Fibroblast of skin of right quadriceps (primary cell): ENCODE measurements at places on chromosomes 16 and 17.

DNA sequence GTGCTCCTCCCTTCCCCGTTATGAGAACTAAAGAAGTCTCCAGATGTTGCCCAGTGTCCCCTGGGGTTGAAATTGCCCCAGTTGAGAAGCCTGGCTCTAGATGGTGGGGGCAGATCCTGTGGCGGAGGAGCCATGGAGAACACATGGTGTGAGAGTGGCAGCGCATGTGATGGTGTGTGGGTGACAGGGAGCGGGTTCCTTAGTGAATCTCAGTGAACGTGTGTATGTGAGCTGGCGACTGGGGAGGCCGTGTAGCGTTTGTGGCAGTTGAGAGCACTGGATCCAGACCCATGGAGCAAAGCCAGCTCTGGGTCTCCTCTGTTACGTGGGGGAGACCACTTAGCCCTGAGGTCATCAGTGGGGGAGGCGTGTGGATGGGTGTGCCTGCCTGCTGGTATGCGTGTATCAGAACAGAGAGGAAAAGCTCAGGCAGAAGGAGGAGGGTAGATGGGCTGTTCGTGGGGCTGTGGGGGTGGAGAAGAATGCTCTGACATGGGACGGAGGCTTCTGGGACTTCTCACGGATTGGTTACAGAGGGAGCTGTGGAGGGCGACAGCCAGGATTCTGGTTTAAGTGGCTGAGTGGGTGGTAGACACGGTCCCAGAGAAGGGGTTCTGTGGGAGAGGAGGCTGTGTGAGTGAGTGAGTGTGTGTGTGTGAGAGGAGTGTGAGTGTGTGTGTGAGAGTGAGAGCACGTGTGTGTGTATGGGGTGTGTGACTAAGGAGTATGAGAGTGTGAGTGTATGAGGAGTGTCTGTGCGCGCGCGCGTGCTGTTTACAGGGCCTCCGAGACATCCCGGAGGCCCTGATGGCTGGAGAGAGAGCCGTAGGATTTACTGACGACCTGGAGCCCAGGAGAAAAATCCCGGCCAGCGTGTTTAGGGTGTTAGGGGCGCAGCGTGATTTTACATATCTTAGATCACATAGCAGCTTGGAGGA is 193.8 kb downstream of the SNX29 start:
- peak; percentile 67 for DNase-seq

DNA sequence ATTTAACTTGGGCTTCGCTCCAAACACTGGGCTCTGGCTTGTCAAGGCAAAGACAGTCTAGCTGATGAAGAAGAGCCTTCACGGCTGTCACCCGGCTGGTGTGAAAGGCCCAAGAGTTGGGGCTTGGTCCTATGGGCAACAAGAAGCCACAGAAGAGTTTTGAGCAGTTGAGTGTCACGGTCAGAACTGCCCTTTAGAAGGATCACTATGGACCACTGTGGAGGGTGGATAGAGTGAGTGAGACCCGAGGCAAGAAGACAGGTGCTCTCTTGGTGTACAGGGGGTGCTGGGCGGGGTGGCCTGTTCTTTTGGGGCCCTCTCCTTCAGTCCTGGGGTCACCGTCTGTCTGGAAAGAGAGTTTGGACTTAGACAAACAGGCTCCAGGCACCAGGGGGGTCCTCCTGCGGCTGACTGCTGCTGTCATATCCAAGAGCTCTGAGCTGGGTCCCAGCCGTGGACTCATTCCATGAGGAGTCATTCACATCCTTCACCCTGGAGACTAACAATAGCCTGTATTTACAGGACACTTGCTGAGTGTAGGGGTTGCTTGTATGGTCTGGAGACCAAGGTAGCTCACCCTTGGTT is 2.4 kb downstream of the PIMREG start:
- DNase-seq, result no peak

DNA sequence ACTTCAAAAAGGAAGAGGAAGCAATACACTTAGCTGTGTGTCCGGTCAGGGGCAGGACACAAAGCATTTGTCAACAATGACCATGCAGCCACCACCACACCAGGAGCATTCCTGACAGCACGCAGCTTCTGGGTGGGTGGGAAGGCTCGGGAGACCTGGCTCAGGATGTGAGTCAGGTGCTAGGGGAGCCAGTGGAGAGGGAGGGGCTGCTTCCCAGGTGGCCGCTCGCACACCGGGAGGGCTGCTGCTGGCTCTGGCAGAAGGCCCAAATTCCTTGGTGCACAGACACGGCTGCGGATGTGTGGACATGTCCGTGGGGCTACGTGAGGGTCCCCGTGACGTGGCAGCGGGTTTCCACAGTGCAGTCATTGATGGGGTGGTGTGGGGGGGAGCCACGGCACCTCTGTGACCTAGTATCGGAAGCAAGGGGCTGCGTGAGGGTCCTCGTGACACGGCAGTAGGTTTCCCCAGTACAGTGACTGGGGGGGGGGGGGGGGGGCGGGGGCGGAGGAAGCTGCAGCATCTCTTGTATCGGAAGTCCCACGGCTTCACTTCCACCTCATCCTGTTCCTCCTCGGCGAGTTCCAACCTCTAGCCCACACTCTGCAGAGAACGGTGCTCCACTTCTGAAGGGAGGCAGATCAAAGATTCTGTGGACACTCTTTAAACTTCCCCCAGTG is 112.8 kb downstream of the ZNF778 start:
- DNase-seq, result no peak

- DNase-seq, result no peak
Observed at GRCh38 chr16:25140459-25140858, 28.9 kb downstream of the LCMT1 start.

DNA sequence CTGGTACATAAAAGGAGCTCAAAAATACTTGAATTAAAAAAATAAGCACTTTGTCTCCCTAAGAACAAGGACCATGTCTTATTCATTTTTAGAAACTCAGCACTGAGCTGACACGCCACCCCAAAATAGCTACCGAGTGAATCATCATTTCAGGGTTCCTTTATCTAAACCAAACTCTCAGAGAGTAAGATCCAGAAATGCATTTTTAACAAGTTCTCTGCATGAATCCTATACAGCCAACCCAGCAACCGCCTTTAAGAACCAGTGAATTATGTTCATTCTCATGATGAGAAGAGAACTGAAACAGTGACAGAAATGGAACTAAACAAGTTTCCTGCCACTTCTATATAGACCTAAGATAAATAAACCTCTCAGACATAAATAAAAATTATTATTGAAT is 8.7 kb downstream of the C16orf87 start:
- peak; percentile 55 for DNase-seq

DNA sequence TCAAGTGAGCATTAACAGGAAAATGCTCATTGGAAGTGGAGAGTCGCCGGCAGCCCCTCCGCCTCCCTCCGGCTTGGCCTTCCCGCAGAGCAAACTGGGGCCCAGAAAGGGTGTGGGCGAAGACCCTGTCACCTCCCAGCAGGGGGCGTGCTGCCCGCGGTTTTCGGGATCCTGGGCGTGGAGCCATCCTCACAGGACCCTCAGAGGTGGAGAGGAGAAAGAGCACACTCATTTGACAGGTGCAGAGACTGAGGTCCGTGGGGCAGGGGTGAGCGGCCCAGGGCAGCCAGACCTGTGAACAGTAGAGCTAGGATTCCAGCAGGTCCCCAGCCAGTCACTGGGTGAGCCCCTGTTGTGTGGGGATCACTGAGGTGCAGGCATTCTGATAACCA is 1002.9 kb downstream of the KCNJ18 start:
- no peak for DNase-seq

- no peak for DNase-seq
Observed at GRCh38 chr16:28858421-28858820, 5.2 kb upstream of the SH2B1 start.

GRCh38 chr16:74887084-74887483 is 97.8 kb downstream of the WDR59 start:
- no peak for DNase-seq

- no peak for DNase-seq
Observed at GRCh38 chr17:80465327-80465974, 11.0 kb downstream of the NPTX1 start.

- DNase-seq, result no peak
Observed at GRCh38 chr17:48388955-48389743, 40.9 kb downstream of the SKAP1 start.

- DNase-seq, result peak; percentile 37
Observed at GRCh38 chr16:674968-675883, at the start of gene RHBDL1. Gene RHBDL1, plus strand, starts transcription at chr16:675671. Its CDS starts 120 bp downstream, at chr16:675791.

DNA sequence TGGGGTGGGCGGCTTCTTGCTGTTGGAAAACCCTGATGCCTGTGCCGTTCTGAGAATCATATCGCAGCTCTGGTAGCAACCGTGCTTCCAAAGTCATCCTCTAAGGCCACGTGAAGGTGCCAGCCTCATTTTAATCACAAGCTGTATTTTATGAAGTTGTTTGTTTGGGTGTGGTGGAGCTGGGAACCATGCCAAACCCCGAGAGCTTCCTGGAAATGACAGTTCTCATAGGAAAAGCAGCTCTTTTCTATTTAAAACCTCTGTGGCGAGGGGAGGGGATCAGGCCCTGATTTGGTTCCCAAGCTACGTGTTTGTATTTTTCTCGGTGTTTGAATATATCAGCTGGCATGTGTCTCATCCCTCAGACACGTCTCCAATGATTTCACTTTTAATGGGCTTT is 21.7 kb downstream of the KNOP1 start:
- peak; percentile 90 for DNase-seq

DNA sequence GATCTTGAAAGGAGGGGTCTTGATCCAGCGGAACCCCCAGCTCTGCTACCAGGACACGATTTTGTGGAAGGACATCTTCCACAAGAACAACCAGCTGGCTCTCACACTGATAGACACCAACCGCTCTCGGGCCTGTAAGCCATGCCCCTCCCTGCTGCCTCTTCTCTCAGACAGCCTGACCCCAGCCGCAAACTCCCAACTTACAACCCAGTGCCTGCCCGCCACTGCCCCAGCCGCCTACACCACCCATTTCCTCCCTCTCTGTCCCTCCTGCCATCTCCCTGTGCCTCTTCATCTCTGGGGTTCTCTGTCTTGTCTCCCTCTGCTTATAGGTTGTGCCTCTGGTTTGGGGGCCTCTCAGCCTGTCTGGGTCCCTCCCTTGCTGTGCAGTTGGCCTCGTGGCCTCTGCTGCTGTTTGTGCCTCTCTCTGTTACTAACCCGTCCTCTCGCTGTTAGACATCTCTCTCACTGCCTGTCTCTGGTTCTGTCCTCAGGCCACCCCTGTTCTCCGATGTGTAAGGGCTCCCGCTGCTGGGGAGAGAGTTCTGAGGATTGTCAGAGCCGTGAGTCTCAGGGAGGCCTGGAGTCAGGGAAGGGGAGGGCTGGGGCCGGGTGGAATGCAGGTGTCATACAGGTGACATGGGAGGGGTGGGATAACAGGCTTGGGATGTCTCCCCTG is 9.6 kb downstream of the ERBB2 start:
- DNase-seq, result no peak

- no peak for DNase-seq
Observed at GRCh38 chr16:50844840-50845239, 103.0 kb downstream of the CYLD start.

- DNase-seq, result peak; percentile 83
Observed at GRCh38 chr16:27177031-27177774, 26.1 kb upstream of the KDM8 start.

- no peak for DNase-seq
Observed at GRCh38 chr16:30769379-30770089, 7.4 kb downstream of the RNF40 start.

DNA sequence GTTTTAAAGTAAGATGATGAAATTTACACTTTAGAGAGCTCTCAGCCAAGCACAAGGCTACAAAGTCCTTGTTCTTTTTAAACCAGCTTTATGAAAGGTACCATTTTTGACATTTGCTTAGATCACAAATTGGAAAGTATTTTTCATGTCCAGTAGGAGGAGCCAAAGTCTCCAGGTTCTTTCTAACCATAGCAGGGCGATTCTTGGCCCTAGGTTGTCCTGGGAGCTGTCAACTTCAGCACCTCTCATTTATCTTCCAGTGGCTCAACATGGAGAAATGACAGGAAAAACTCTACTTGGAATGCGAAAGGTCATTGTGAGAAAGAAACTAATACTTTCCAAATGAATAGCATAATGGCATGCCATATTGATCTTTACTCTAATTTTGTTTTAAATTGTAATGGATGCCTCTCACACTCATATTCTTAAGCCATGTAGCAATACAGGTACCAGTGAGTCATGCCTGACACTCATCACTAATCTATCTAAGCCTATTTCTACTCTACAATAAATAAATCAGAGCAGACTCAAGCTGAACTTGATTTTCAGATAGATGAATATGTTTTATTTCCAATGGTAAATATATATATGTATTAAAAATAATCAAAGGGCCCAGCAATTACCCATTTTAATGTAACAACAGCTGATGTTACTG is 919.1 kb upstream of the EEF2KMT start:
- DNase-seq, result peak; percentile 5

DNA sequence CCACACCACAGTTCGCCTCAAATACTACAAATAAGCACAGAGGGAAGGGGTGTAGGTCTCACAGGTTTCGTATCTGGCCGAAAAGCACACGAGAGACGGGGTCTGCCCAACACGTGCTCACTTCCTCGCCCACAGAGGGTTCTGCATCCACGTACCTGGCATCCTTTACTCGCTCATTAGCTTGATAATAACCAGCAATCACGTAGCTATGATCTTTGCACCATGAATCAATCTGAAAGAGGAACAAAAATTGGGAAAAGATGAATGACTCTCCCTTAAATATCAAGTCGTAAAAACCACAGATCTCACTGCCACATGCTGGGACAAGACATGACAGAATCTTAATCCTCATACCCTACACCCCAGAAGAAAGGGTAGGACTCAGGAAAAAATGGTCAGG is 10.5 kb downstream of the EMC8 start:
- no peak for DNase-seq

DNA sequence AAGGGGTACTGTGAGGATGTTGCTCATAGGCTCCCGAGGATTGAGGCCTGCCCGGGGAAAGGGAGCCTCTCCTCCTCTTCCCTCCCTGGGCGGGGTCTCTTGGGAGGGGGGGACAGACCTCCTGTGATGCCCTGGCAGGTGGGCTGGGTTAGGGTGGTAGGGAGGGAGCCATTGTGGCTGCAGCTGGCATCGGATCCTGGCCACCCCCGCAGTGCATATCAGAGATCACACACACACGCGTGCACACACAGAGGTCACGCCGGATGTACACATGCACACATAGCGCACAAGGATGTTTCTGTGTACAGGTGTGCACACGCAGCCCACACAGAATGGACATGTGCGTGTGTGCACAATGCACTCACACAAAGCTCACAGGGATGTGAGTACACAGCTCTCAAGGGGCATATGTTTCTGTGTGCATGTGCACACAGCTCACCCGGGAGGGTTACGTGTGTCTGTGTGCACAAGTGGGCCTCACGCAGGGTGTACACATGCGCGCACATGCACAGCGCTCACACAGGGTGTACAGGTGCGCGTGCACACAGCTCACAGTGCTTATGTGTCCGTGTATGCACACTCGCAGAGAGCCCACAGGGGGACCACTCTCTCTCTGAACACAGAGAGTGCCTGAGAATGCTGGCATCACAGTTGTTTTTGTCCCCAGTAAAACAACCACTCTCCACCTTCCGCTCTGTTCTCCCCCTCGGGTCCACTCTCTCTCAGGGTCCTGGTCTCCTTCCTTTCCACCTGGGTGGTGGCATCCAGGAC is 2.4 kb downstream of the GJD3 start:
- no peak for DNase-seq

- no peak for DNase-seq
Observed at GRCh38 chr17:79652999-79653643, 42.3 kb upstream of the RBFOX3 start.

- no peak for DNase-seq
Observed at GRCh38 chr17:78411241-78411857, 32.9 kb downstream of the PGS1 start.

GRCh38 chr17:49859991-49860953 is 12.4 kb upstream of the TAC4 start:
- DNase-seq, result no peak
